ENCODE measurements at places on chromosomes 2 and 18. TPM values are rescaled to one million over a fixed set of nuclear protein-coding genes. Genes with fewer than 3 reads are reported as not detected.

The LYPD1 gene
- polyA plus RNA-seq: 3.0 TPM

The SLC8A1 gene
- polyA plus RNA-seq: 0.54 TPM

The MEP1B gene
- polyA plus RNA-seq: not detected

The ZBTB7C gene
- 22.6 TPM for polyA plus RNA-seq

The CXCR1 gene
- polyA plus RNA-seq: 0.24 TPM

The GULP1 gene
- 5.8 TPM for polyA plus RNA-seq

The CEP68 gene
- 5.6 TPM for polyA plus RNA-seq

The GPR39 gene
- not detected for polyA plus RNA-seq

The KCTD1 gene
- polyA plus RNA-seq: 32.8 TPM

The PSMA8 gene
- polyA plus RNA-seq: 0.07 TPM

The XDH gene
- polyA plus RNA-seq: under 0.01 TPM

The PRKAG3 gene
- polyA plus RNA-seq: not detected

The PJVK gene
- 3.2 TPM for polyA plus RNA-seq

The VWA3B gene
- polyA plus RNA-seq: not detected

The CHST9 gene
- polyA plus RNA-seq: 0.08 TPM

The MC5R gene
- polyA plus RNA-seq: not detected

The GKN1 gene
- 2.9 TPM for polyA plus RNA-seq

The OR6B2 gene
- 0.03 TPM for polyA plus RNA-seq

The CLEC4F gene
- polyA plus RNA-seq: 0.32 TPM

The CD207 gene
- 0.10 TPM for polyA plus RNA-seq

The RAB27B gene
- 0.37 TPM for polyA plus RNA-seq

The UGT1A5 gene
- polyA plus RNA-seq: not detected
